ENCODE measurements at places on chromosomes 1 and 21.
A peak's percentile ranks its signal among the peaks of the same experiment; 100 is the strongest.

DNA sequence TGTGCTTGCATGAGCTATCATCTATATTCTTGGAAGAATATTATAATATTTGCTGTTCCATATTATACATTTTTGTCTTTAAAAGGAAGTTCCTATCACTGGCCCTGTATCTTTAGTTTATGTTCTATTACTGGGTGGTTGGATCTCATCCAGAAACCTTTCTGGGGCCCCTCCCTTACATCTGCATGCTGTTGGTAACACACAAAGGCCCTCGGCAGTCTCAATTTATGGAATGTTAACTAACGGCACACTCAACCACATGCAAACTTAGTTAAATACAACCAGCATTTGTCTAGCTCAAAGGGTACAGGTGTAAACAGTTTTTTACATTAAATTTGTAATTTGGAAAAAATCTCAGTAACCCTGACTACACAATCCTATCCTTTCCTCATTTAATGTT, 9.7 kb upstream of the HYI start:
- no peak for DNase-seq

GRCh38 chr21:21230672-21231071, 232.5 kb downstream of the NCAM2 start:
- DNase-seq: no peak

DNA sequence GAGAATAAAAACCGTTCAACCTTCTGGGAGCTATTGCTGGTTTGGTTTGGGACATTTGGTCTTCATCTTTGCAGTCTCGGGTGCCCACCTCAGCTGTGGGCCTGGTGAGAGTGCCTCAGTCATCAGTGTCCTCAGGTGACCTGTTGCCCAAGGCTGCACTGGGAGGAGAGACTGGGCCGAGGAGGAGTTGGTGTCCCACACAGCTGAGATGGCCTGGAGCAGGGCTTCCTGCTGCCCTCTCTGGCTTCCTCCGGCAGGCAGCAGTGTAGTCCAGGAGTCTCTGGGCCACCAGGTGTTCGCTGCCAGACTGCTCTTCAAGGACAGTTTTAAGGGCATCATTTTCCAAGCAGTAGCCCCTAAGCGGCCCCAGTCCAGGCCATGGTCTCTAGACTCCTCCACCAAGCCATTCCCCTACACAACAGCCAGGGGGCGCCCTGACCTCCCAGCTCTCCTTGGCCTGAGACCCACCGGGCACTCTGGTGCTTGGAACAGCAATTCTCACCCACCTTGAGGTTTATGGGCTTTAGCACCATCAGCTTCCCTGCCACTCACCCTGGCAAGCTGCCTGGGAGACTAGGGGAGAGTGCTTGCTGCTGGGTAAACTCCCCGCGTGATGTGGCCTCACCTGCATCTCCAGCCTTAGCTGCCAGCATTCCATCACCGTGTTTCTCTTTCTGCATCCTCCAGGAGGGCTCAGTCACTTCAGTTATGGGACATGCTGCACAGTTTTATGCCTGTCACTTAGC, 9.1 kb upstream of the SYTL1 start:
- peak; percentile 43 for DNase-seq

DNA sequence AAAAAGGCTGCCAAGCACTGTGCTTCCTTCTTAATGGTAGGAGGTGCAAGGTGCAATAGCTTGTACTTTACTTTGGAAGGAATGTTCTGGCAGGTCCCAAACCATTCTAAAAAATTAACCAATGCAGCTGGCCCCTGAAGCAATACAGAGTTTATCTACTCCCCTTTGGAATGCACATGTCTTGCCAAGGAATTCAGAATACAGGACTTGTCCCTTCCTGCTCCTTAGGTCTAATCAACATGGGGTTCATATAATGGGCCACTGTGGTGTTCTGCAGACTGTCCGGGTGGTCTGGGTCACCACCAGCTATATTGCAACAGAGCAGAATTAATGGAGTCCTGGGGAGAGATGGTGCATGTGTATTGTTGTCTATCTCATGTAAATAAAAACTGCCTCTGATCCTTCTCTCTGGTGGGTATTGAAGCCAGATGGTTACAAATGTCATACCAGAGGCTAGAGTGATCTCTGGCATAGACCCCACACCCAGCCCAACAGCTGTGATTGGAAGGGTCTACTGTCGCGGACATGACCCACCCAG, 112.8 kb downstream of the RIPK4 start:
- DNase-seq: no peak

GRCh38 chr1:206924592-206925105, 2.9 kb upstream of the FCMR start:
- no peak for DNase-seq

DNA sequence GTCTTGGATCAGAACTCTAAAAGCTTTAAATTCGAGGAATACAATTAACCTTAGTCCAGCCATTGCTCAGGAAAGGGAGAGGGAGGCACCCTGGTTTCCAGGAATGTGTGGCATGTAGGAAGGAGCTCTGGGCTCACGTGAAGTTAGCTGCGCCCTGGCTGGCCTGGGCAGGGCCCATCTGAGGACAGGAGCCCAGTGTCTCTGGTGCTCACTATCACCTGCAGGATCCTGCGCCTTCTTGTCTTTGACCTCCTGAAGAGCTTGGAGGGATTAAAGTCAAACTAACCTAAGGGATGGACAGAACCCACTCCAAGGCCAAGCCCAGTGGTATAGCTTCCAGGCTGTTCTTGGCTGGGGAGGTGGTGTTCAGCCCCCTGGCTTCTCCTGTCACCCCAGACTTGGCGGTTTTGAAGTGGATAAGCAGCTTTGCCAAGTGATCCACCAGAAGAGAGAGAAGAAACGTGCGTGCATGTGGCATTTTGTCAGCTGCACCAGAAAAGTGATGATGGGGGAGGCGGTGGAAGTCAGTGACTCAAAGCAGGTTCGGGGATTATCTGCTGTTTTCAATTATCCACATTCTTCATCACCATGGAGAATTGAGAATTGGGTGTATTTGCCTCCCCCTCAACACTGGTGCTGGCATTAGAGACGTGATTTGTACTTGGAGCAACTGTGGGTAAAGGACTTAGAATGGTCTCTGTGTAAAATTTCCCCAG, 11.9 kb upstream of the KCNN3 start:
- DNase-seq: no peak

DNA sequence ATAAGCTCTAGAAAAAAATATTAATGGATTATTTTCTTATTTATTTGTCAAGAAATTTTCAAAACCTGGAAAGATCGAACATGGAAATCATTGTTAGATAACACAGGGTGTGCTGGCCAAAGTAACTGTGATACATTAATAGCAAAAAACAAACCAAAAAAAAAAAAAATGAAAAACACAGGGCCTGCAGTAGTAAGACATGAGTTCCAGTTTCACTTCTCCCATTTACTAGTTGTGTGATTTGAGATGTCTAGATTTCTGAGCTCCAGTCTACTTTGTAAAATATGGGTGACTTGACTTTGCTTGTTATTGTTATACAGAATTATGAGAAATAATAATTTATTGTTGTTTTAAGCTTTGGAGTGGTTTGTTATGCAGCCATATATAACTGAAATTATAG, 13.6 kb downstream of the FAM177B start:
- DNase-seq: no peak

DNA sequence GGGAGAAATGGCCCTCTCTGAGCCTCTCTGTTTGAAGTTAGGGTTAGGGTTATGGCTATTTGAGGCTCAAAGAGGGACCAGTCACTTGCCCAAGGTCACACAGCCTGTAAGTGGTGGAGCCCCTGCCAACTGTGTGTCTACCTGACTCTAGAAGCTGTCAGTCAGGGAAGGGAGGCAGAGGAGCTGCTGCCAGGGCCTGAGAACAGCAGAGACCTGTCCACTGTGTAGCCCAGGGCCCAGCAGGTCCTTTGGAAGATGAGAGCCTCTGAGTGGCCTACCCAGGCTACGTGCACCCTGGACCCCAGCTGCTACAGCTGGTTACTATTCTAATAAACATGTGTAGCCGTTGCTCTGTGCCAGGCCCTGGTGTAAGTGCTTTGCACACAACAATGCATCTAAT, 15.1 kb upstream of the EDN2 start:
- no peak for DNase-seq

GRCh38 chr21:32496568-32496967, 84.1 kb downstream of the EVA1C start:
- no peak for DNase-seq

DNA sequence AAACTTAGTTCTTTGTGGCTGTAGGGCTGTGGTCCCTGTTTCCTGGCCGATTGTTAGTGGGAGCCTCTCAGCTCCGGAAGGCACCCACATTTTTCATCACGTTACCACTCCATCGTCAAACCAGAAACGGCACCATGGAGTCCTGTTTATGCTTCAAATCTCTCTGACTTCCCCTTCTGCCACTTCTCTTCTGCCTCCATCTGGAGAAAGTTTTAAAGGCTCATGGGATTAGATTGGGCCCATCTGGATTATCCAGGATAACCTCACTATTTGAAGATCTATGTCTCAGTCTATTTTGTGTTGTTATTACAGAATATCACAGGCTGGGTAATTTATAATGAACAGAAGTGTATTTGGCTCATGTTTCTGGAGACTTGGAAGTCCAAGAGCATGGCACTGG, 19.3 kb upstream of the IL22RA1 start:
- no peak for DNase-seq

DNA sequence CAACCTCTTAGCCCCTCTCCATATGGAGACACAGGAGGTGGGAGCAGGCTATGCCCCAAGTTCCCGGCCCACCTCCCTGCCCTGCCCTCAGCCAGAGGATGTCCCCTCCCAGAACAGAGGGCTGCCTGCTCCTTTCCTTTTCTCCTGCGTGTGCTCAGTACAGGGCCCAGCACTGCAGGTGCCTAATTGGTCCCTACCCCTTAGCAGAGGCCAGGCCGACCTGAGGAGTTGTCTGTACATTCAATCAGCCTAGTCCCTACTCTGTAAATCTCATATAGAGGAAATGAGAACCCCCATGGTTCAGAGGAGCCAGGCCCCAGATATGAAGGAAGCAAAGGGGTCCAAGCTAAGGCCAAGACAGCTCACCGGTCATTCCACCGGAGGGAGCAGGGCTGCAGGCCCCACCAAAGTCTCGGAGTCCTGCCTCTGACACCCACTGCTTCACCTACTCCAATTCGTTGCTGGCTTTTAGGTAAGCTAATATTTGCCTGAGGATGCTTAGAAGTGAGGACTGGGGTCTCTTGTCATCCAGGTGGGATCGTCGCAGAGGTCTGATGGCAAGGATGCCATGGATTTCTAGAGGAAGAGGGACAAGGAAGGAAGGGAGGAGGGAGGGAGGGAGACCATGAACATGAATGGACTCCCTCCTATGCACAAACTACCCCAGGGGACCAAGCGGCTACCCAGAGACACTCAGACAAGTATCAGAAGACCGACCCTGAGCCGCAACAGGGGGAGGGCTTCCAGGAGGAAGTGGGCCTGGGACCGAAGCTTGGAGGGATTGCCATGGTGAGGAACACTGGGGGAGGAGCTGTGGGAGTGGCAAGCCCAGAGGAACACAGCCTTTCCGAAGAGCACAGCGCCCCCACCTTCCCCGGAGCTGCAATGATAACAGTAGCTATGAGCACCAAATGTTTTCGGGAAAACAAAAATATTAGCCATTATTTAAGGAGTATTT, 30.4 kb upstream of the FOXO6 start:
- DNase-seq: no peak

DNA sequence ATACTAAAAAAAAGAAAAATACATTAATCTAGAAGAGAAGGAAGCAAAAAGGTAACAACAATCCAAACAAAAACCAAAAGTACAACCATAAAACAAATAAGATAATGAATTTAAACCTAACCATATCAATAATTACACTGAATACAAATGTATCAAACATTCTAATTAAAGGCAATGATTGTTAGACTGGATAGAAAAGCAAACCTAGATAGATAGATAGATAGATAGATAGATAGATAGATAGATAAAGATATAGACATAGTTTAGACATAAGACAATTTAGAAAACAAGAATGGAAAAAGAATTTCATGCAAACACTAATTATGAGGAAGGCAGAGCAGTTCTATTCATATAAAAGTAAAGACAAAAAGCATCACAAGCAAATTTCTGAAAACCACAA, 24.9 kb downstream of the DENND1B start:
- no peak for DNase-seq
